Activated T-helper 17 cell treated with anti-CD3 and anti-CD28 coated beads, Interleukin-2, amount 50 U/mL, for 72 hours (primary cell): ENCODE measurements at places on chromosomes 1 and 21. TPM values are rescaled to one million over a fixed set of nuclear protein-coding genes. Genes with fewer than 3 reads are reported as not detected.
A peak's percentile ranks its signal among the peaks of the same experiment; 100 is the strongest.

GRCh38 chr1:233544304-233544703, 69.6 kb upstream of the KCNK1 start:
- ATAC-seq: no peak

- ATAC-seq: peak; percentile 70
Observed at GRCh38 chr1:41955461-41956159, 36.9 kb upstream of the HIVEP3 start.

- ATAC-seq: no peak
Observed at GRCh38 chr21:42798106-42798505, 81.2 kb downstream of the WDR4 start.

- ATAC-seq: no peak
Observed at GRCh38 chr1:53080041-53080440, 18.0 kb downstream of the PODN start.

The ATP1A4 gene
- 0.48 TPM for total RNA-seq

The MACF1 gene
- 434 TPM for total RNA-seq

The LIPI gene
- not detected for total RNA-seq
